ENCODE measurements at places on chromosomes 16 and 17.

DNA sequence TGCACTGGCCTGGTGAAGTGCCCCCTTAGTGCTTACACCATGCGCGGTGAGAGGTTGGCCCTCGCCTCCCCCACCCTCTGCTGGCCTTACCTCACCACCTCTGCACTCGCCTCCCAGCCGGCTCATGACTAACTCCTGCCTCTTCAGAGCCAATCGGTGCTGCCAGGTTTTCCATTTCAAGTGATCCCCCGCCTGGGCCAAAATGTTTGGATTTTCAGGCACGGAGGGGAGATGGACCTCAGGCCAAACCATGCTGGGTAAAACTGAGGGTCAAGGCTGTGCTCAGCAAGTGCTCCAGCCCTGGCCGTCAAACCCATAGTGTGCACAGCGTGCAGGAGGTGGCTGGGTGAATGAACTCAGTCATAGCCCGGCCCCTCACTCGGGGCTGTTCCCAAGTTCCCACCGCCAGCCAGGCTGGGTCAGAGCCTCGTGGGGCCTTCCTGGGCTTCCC, 175.4 kb downstream of the SEC14L1 start:
- peak; percentile 75 for DNase-seq

GRCh38 chr17:8924595-8924994, 40.9 kb downstream of the PIK3R5 start:
- no peak for DNase-seq

- peak; percentile 44 for DNase-seq
Measured at GRCh38 chr16:19898924-19899604, 14.4 kb upstream of the GPRC5B start.

- no peak for DNase-seq
Measured at GRCh38 chr16:56919099-56919800, 12.7 kb upstream of the HERPUD1 start.

- no peak for DNase-seq
Measured at GRCh38 chr17:4049546-4049945, 85.3 kb upstream of the ATP2A3 start.

GRCh38 chr16:66203476-66203875, 163.0 kb upstream of the CDH5 start:
- no peak for DNase-seq

DNA sequence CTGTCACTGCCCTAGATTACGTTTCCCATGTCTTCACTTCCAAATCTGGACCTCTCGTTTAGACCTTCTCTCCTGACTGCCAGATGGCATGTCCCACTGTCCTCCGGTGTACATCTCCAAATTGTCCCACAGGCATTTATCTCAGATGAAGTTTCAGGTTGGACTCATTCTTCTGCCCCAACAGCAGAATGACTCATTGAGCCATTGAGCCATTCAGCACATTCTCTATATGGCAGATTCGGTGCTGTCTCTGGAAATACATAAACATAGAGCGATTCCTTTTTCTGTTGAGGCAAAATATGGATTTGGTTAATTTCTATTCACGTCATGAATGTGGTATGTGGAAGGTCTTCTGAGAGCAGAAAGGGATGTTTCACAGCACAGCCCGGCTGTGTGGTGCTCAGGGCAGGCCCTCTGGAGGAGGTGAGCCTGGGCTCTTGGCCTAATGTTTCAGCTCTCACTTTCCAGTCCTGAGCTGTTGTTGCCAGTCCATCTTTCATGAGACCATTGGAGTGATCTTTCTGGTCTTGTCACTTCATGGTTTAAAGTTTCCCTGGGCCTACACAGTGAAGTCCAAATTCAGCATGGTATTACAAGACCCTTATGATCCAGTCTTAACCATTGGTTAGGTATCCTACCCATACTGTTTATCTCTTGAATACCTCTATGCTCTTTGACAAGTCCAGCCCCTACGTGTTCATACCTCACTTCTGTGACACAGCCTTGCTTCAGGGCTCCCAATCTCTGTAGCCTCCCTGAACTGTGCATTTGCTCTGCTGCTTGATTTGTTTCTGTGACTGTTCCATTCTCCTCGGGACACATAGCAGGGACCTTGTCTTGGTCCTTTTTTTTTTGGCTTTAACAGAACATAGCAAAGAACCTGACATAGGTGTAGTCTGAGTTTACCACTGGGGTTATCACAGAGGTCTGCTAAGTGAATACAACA, 15.9 kb downstream of the HAPSTR1 start:
- DNase-seq, result peak; percentile 42

DNA sequence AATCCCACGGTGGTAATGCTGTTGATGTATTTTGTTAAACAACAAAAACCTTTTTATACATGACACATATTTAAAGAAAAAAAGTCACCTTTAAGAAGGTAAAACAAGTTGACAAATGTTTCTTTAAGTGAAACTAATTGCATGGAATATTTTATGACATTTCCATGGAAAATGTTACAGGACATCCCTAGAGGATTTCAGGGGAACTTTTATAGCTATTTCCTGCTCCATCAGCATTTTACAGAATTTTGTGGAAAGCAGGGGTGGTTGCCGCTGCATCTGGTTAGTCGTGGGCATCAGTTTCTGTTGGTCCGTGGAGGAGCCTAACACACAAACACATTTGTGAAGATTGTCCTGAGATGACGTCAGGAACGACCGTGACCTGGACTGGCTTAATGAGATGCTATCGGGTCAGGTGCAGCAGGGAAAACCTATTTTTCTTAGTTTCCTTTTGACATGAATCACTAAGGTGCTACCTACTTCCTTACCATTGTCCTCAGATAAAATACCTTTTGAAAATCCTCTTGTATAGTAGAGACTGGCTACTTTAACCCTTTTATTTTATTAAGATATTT, 305.1 kb downstream of the MAP2K6 start:
- DNase-seq, result no peak

- peak; percentile 87 for DNase-seq
Measured at GRCh38 chr17:82231562-82232321, 2.9 kb downstream of the SLC16A3 start.

DNA sequence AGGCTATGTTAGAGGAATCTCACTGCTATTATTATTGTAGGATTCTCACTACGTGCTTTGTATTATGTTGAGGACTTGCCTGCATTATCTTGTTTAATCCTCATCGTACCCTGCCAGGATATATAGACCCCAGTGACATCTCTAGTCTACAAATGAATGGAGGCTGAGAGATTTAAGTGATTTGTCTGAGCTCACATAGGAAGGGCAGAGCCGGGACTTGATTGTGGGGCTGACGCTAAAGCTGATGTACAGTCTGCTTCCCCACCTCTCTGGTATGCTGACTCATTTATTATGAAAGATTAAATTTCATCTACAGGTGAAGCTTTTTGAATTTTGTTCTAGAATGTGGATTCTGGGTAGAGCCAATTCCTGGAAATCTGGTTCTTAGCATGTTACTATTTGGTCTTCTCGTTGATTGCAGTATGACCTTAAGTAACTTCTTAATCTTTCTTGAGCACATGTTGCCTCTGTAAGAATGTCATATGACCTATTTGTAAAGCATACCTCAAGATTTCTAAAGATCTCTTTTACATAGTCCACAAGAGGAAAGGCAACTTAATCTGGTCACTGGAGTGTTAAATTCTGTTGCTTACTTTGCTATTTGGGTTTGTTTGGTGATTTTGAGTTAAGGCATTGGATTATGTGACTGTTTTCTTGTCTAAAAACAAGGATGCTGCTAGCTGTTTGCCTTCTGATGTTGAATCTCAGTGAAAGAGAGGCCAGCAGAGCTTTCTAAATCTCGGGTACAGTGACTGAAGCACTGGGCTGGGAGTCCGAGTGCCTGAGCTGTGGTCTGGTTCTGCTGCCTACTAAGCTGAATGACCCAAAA, 12.4 kb downstream of the METTL9 start:
- DNase-seq, result peak; percentile 80

DNA sequence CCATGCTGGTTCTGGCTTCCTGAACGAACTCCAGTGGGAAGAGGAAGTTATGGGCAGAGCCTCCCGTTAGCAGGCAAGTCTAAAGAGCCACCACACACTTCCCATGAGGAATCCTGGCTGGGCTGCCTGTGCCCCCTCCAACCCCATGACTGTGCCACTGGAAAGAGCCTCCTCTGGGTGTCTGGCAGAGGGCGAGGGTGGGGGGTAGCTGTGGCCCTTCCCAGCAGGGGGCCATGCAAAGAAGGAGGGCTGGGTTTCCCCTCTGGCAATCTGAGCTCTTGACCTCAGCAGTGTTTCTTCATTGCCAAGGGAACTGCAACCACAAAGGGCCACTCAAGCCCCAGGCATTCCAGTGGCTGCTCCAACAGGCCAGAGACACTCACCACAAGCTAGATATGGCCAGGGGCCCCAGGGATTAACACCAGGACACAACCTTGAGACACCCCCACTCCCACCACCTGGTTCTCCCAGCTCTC, 1.7 kb upstream of the RRAD start:
- DNase-seq, result peak; percentile 94

DNA sequence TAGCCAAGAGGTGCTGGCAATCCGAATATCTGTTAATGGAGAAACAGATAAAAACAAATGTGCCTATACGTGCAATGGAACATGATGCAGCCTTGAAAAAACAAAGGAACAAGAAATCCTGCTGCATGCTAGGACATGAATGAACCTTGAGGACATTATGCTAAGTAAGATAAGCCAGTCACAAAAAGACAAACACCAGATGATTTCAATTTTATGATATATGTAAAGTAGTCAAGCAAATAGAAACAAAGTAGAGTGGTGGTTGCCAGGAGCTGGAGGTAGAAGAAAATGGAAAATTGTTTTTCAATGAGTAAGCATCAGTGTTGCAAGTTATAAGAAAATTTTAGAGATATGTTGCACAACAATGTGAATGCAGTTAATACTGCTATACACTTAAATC, 409.7 kb upstream of the CDH8 start:
- no peak for DNase-seq

GRCh38 chr16:77208382-77208781, 9.2 kb downstream of the SYCE1L start:
- DNase-seq, result no peak

All from amniotic epithelial cell (primary cell).